ENCODE measurements at places on chromosomes 12 and 14.

DNA sequence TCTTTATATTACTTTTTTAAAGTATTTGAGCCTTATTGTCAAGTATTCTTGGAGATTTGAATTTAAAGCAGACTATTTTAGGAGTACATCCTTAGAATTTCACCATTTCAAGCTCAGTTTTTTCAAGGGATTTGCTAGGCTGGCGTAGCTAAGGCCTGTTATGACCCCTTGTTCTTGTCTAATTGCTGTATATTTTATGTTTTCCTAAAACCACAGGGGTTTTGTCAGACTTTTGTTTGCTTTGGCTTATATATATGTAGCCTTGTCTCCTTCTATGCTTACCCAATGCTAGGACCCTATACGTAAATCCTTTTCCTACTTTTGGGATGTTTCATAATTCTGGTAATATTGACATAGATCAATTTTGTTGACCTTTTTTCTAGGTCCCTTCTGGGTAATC is 147.0 kb upstream of the SYT10 start:
- no peak for DNase-seq

GRCh38 chr12:130116791-130117190 is 45.5 kb upstream of the FZD10 start:
- DNase-seq = no peak

DNA sequence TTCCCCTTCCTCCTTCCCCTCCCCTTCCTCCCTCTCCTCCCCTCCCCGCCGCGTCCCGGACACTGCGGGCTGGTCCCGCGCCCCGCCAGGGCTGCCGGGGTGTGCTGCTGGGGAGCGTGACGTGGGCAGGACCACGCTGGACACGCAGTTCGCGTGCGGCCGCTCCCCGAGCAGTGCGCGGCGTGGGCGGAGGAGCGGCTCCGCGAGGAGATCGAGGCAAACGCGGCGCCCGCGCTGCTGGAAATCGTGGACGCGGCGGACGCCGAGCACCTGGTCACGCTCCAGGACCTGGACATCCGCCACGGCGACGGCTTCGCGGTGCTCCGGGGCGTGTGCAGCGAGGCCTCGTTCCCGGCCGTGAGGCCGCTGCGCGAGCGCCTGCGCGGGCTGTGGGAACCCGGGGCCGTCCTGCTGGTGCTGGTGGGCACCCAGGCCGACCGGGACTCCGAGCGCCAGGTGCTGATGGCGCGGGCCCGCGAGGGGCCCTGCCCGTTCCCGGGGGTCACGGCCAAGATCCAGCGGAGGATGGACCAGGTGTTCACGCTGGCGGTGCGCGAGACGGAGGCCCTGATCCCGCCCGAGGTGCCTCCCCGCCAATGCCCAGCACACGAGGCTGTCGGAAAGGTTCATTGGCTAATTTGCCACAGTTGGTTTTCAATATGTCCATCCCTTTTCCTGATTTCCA is 84.3 kb downstream of the TNFAIP2 start:
- no peak for DNase-seq

- DNase-seq = no peak
Observed at GRCh38 chr14:68553311-68553710, 239.6 kb downstream of the ZFP36L1 start.

- peak; percentile 11 for DNase-seq
Observed at GRCh38 chr12:726281-727140, 25.9 kb upstream of the WNK1 start.

DNA sequence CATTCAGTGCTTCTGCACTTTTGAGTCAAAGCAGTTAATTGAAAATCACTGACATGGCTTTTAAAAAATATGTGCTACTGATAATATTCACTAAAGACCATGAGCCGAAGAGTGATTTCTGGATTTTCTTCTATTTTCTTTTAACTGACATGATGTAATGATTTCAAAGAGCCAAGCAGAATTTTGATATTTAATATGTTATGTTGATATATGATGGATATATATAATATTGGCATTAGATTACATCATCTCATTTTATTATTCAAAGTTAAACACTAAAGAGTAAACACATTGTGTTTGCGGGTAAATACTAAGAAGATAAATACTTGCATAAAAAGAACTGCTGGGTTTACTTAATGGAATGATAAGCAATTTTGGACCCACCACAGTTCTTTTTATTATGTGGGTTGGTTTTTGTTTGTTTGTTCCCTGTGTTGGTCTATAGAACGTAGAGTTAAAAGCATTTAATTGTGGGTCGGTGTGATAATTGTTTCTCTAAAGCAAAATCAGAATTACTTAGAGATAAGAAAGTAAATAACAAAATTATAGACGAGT is 692 bp downstream of the SPIC start:
- no peak for DNase-seq

- DNase-seq = no peak
Observed at GRCh38 chr12:7142056-7142644, 12.0 kb downstream of the CLSTN3 start.

DNA sequence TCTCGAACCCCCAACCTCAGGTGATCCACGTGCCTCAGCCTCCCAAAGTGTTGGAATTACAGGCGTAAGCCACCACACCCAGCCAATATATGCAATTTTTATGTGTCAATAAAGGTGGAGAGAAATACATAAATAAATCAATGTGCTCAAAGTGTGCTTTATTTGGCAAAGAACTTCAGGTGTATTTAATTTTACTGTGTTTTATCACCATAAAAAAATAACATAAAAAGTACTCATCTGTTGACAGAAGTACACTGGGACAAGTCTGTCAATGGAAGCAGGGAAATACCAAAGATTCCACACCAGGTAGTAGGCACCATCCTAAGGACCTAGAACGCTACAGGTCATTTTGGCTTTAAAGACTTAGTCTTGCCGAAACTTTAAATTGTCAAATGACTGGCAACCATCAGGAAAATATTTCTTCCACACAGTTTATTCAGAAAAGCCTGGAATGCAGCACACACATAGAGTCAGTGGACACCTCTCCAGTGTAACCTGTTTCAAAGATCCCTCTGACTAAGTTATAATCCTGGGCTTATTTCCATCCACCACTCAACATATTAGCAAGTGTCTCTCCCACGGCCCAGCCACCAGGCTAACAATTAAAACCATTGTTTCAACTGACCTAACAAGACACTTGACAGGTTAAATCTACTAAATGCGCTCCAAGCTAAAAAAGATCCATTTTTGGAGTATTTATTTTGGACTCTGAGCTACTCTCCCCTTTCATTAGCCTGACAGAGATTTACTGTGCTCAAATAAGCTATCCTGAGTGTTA is 4.2 kb downstream of the ERO1A start:
- DNase-seq = no peak

DNA sequence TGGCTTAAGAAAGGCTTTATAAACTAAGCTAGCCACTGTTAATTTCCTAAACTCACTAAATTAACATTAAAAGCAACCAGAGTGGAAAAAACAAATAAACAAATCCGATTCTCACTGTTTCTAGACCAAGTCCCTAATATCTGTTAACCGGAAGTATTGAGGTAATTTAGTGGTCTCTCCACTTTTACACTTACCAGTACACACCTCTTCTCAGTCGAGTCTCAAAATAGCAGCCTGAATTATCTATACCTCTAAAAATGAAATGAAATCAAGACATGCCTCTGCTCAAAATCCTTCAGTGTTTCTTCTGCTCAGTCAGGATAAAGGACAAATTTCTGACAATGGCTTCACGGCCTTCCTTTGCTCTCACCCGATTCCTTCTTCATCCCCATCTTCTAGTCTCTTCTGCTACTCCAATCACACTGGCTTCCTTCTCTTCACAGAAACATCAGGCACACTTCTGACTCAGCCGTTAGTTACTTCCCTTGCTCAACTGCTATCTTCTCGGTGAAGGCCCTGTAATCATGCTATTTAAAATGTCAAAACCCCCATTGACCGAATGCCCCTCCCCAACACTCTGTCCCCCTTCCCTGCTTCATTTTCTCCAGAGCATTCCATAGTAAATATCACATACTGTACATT is 161.3 kb downstream of the KITLG start:
- DNase-seq = peak; percentile 51

DNA sequence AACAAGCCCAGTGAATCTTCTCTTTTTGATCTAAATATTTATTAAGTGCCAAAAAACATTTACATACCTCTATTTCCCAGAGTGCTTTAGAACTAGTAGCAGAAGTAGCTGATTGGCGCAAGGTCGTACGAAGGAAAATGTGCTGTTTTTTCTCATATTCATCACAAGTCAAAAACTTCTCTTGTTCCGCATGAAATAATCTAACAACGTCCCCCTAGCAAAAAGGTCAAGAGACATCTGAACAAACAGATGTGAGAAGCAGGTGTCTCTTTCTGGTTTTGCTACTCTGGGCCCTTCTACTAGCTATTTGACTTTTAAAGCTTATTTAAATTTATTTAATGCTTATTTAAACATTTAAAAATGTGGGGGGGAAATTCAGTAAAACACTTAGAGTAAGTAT is 117.8 kb downstream of the ITPR2 start:
- DNase-seq = no peak

DNA sequence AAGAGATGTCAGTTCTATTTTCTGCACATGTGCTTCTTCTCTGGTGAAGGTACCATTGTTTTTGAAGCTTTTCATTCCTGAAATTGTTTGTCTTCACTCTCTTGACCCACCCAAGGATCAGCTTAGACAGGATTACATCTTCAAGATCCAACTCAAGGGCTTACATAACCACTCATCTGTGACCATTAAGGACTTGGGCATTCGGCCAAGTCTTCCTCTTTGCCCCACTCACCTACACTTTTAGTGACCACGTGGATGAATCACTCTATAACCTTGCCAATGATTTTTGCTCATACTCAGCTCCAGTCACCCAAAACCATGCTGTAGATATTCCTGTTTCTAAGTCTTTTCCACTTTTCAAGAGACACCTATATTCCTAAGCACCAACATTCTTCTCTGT is 36.5 kb upstream of the SSTR1 start:
- DNase-seq = peak; percentile 19

GRCh38 chr14:22485649-22486048 is 103.4 kb downstream of the DAD1 start:
- DNase-seq = no peak

- no peak for DNase-seq
Observed at GRCh38 chr12:83473408-83474095, 786.8 kb downstream of the TMTC2 start.

DNA sequence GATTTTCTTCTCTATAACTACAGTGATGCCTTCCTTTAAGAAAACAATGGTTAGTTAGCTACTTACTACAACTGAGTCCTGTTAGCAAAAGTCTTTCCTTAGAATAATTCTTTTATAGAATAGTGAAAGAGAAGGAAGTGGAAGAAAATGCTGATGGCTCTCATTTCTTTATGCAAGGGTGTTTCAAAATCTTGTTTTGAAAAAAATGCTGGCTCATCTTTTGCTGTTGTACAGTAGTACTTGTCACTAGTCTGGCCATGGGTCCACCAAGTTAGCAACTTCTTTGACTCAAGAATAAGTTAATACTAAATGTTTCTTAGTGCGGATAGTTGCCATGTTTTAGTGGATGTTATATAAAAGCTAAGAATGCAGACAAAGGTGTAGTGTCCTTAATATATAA is 225.4 kb downstream of the PTPRO start:
- DNase-seq = no peak

DNA sequence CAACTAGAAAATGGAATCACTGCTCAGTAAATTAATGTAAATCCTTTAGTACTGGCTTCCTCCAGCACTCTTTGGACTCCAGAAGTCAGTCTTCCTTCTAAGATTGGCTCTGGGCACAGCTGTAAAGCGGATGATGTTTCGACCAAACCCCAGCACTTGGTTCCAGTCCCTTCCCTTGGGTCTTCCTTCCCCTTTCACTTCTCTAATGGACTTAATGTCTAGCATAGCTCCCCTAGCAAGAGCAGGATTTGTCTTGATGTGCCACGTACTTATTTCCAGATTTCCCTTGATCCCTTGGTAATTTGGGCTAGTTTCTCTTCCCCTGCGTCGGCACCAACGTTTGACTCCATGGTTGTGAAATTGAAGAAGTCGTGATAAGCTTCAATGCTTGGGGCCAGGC is 28.3 kb downstream of the C12orf75 start:
- DNase-seq = no peak

GRCh38 chr12:109131154-109132050 is 15.0 kb downstream of the ACACB start:
- DNase-seq = no peak

- no peak for DNase-seq
Observed at GRCh38 chr12:93733928-93734327, 56.8 kb downstream of the CRADD start.

DNA sequence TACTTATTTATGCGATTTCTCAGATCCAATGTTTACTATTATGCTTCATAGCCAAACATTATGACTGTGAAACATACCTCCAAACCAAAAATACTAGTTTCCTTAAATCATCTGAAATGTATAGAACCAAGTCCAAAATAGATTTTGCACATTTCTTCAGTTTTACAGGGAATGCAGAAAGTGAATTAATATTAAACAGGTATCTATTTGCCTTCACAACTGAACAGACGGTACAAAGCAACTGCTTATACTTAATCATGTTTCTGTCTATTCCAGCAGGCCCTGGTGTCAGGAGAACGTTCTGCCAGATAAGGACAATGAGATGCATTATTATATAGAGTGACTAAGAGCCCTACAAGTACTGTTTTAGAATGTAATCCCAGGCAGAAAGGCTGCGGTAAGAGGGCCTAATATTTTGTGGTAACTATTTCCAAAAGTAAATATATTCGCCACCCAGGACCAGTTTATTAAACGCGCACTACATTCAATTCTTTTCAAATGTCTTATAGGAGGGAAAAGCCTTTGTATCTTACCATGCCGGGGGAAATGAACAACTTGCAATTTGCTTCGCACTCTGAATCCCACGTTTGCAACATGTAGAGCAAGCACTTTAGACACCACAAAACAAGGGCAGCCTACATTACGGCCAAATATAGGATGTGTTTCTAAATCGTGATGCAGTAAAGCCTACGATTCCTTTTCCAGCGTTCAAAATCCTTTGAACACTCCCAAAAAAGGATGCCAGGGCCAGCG is 1.5 kb downstream of the CORO1C start:
- DNase-seq = no peak

- DNase-seq = no peak
Observed at GRCh38 chr14:89415159-89415558, 1.9 kb downstream of the FOXN3 start.

DNA sequence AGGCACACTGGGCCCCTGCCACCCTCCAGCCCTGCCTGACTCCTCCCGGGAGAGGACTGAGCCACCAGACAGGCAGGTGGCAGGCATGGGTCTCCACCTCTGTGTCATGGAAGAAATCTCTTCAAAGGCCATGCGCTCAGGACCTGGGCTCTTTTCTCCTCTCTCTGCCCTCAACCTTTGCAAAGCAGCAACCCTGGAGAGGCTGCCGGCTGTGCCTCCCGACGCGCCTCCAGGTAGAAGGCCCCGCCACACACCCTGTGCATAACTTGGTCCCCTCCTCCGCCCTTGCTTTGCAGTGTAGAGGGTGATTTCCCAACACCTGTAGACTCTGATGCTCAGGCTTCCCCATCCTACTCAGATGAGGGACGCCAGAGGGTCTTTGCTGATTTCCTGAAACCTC is 28.2 kb upstream of the TMEM179 start:
- DNase-seq = no peak
